ENCODE measurements at places on chromosomes 16 and 17.

DNA sequence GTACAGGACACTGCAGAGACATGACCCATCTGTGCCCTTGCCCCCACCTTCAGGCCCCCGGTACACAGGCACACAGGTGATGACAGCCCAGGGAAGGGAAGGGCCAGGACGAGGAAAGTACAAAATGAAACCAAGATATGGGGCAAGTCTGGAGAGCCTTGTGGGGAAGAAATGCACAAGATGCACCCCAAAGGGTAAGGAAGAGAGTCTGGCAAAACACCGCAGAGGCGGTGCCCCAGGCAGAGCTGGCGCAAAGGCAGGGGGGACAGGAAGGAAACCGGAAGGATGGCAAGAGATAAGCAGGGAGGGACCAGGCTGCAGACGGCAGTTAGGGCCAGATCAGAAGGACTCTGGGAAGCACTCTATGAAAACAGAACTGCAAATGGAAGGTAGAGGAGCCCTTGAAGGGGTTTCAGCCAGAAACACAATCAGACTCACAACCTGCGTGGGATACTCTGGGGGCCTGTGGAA lies 81.4 kb downstream of the SLC39A11 start:
- DNase-seq: no peak

DNA sequence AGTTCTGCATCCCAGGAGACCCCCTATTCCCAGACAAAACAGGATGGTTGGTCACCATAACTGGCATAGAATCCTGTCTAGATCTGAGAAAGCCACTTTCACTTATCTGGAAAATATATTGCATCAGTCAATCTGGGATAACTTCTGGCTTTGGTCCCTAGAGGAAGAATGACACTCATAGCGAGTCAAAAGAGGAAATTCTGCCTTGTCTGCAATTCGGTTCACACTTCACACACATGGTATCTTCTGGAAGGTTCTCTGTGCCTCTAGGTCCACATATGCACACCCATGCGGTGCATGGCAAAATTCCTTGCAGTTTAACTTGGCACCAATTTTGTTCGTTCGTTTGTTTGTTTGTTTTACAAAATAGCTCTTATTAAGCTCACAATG lies 49.2 kb upstream of the WSCD1 start:
- DNase-seq: no peak

GRCh38 chr17:80946449-80946848 lies 45.2 kb upstream of the CHMP6 start:
- no peak for DNase-seq

DNA sequence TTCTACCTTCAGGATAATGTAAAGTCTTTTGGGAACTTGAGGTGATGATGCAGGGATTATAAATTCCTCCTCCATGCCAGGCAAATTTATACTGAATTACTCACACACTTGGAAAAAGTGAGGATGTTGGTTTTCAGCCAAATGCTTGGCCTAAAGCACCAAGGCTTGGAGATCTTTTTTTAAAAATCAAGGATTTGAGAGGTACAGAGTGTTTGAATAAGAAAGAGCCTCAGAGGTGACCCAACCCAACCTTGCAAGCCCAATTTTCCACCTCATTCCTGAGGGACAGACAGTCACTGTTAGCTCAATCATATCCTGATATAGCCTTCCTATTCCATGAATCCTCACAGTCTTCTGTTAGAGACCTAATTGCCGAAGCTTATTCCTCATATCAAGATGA lies 14.0 kb downstream of the GRIN2A start:
- no peak for DNase-seq

GRCh38 chr17:4135489-4135888 lies 7.3 kb downstream of the ZZEF1 start:
- no peak for DNase-seq

DNA sequence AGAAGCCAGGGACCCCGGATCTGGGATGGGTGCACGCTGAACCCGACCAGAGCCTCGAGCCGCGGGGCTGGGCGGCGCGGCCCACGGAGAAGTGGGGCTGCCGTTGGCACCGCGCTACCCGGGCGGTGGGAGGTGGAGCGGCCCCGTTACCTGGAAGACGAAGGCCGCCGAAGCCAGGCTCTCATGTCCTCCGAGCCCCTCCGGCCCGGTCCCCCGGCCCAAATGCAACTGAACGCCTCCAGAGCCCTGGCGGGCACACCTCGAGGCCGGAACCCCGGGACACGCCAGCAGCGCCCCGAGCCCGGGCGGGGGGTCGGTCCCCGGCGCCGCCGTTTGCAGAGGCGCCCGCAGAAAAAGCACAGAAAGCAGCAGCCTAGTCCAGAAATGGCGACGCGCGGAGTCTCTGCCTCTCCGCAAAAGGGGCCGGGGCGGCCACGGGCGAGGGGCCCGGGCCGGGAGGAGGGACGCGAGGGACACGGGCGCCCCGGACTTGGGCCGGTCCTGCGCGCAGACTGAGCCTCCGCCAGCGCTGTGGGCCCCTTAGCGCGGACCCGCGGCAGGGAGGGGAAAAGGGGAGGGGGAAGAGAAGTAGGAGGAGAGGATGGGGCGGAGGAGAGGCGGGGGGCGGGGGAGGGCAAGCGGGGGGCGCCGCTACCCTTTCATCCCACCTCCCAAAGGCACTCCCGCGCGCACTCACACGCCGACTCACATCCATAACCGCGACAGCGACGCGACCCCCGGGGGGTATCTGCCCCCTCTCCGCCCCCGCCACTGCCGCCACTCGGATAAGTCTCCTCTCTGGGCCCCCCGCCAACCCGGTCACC lies 1.4 kb downstream of the AXIN2 start:
- peak; percentile 60 for DNase-seq

- DNase-seq: no peak
Measured at GRCh38 chr16:11160676-11161115, 95.3 kb downstream of the SOCS1 start.

GRCh38 chr16:72561-73548 lies at the start of gene RHBDF1:
RHBDF1 (minus strand) TSS chr16:72631; CDS start chr16:65015, 7,616 bp downstream.
- DNase-seq: peak; percentile 64

DNA sequence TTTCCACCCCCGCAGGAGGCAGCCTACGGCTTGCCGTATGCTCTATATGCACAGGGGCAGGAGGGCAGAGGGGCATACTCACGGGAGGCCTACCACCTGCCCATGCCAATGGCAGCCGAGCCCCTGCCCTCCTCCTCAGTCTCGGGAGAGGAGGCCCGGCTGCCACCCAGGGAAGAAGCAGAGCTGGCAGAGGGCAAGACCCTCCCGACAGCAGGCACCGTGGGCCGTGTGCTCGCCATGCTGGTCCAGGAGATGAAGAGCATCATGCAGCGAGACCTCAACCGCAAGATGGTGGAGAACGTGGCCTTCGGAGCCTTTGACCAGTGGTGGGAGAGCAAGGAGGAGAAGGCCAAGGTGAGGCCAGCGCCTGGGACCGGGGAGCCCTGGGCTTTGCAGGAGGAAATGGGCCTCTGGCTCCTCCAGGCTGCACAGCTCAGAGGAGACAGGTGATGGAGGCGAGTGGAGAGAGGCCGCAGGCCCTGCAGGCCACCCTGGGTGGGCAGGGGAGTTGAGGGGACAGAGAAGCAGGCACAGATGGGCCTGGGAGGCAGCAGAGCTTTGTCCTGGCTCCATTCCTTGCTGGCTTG lies 8.6 kb downstream of the SETD1A start:
- DNase-seq: no peak

DNA sequence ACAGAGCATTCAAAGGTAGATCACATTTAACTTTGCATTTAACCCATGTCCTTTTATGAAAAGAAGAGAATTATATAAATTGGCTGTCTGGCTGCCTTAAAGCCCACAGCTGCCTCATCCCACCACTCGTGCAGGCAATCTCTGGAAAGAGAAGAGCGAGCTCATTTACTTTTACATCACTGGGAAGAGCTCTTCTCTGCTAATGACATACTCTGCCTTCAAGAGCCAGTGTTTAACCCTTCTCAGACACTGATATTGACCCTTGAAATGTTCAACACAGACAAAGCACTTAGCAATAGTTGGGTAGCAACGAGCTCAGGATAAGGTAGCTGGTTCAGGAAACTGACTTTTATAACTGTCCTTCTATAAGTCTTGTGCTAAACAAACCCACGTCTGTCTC lies 6.8 kb downstream of the KRT38 start:
- no peak for DNase-seq

DNA sequence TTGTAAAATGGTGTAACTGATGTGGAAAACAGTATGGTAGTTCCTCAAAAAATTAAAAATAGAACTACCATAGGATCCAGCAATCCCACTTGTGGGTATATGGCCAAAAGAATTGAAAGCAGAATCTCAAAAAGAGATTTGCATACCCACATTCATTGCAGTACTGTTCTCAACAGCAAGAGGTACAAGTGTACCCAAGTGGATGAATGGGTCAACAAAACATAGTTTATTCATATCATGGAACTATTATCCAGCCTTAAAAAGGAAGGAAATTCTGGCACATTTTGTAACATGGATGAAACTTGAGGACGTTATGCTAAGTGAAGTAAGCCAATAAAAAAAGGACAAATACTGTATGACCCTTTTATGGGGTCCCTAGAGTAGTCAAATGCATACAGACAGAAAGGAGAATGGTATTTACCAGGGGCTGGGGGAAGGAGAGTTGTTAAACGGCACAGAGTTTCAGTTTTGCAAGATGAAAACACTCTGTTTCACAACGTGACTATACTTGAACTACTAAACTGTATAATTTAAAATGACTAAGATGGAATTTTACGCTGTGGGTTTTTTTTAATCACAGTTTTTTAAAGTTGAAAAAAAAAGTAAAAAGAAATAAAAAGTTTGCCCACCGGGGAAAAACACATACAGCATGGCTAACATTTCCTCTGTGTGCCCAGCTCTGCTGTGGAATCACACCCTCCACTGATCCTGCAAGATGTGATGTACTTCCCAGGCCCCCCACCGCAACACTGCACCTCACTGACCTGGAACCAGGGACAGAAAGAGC lies 6.1 kb downstream of the TVP23A start:
- no peak for DNase-seq

DNA sequence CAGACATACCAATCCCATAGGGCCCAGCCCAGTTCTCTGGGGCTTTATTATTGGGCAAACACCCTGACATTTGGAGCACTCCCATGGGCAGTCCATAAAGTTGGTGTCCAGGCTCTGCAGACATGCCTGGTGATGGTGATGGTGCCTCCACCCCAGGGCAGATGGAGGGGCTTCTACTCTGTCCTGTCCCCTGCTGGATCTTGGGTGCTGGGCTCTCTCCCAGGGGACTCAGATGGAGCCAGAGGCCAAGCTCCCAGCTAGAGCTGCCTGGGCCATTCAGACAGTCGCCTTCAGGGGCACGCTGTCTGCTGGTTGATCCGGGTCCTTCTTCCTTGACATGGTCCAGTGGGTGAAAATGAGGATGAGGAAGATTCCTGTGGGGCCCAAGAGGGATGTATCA lies 10.6 kb downstream of the CDH16 start:
- no peak for DNase-seq

- DNase-seq: no peak
Measured at GRCh38 chr16:23528644-23529310, 18.5 kb upstream of the GGA2 start.

GRCh38 chr17:73068322-73069153 lies 23.9 kb downstream of the SLC39A11 start:
- peak; percentile 65 for DNase-seq

DNA sequence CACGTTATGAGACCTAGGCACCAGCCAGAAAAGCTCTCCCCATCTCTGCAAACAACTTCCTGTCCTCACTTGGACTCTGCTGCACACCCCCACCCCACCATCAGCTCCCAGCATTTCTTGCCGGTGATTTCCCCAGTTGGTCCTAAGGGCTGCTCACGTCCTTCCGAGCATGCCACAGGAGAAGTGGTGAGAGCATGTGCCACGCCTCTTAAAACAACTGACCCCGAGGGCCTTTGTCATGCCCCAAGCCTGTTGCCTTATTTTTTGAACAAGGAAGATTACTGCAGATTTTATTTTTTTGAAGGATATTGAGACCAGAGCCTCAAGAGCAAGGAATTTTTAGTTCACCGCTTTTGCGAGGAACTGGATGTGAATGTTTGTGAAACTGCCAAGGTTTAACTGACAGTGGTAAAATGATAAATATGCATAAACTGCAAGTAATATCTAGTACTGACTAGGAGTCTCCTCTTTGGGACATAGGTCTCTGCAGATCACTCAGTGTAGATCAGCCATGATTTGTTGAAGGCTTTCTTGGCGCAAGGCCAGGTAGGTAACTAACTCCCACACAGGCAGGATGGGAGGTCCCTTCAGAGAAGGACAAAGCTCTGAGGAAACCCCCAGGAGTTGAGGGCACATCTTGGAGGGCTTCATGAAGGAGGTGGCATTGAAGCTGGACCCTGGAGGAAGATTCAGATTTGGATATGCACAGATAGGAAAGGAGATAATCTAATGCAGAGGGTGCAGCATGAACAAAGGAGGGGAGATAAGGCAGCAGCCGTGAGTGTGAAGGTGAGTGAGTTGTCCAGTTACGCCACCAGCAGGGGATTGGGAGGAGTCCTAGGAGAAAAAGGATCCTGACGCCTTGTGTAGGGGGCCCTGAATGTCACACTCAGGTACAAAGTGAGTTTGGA lies 44.7 kb downstream of the TMEM132E start:
- peak; percentile 36 for DNase-seq

DNA sequence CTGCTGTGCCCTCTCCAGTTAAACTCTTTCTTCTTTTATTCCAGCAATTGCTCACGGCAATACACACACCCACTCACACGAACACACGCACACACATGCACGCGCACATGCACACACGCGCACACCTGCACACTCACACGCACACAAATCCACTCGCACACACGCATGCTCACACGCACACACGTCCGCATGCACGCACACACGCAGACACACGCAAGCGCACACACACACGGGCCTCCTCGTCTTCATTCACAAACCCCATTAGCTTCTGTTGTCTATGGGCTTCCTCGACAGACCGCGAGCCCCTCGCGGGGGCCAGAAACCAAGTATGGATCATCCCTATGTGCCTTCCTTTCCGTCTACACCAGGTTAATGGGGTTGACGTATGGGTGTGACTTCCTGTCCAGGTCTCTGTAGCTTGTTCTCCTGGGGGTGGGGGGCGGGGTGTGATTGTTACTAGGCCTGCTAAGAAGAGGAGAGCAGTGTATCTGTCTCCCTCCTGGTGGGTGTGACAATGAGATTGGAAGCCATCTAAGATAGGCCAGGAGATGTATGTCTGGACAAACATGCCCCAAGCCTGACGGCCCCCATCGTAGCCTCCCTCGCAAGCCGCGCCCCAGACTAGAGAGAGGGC lies 670 bp upstream of the CTF1 start:
- no peak for DNase-seq

DNA sequence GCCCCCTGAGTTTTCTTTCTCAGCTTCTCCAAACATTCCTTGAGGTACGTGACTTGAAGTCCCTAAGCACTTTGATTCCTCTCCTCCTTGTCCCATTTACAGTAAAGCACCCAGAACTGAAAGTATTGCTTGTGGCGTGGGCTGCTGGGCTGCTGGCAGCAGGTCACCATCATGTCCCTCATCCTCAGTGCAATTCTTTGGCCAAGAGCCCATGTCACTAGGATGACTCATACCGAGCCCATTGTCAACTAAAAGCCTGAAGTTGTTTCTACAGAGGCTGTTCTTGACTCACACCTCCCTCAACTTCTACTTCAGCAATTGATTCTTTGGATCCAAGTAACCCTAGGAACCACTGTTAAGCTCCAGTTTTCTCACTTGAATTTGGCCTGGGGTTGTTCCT lies 54.3 kb downstream of the KPNA2 start:
- DNase-seq: no peak

- DNase-seq: peak; percentile 89
Measured at GRCh38 chr16:66552286-66553177, at the start of gene CKLF. CKLF (plus strand) TSS chr16:66552576; CDS start chr16:66552716, 140 bp downstream.
